Mesothelial cell of epicardium (in vitro differentiated cells): ENCODE measurements at places on chromosomes 11 and 22. TPM values are rescaled to one million over a fixed set of nuclear protein-coding genes. Genes with fewer than 3 reads are reported as not detected.

APOBEC3B gene
- total RNA-seq = 4.3 to 5.1 TPM (median 4.9 TPM) in 3 replicates

DNA sequence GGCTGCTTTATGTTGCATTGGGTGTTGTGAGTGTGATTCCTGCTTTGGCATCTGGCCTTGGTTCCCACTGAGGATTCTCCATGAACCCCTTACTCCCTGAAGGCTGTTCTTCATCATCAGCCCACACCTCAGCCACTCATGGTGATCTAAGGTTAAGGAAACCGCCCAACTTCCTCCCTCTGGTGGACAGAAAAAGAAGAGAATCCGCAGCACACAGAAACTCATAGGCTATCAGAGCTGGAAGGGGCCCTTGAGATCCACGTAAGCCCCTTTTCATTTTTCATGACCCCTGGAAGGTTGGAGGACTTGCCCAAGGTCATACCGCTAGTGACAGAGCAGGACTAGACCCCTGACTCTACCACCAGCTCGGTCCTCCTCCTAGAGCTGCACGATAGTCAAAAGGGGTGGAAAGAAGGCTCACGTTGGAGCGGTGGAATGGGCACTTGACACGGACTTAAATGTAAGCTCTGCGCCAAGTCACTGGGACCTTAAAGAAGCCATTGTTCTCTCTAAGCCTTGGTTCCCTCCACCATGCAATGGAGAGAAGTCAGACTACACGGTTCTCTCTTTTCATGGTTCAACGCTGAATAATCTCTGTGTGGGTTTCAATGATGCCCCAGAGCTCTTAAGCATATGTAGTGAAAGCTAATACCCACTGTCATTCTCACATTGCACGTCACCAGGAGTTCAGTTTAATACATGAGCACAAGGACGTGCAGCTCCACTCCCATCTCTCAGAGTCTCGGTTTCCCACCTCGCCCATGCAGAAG is 83.6 kb upstream of the CRTAM start:
- H3K4me1 ChIP-seq = peaks cover 6% of the 10 kb centered on the region
- no peak for DNase-seq
- no peak overlapping the region for H3K27ac ChIP-seq
- peaks cover 6% of the 10 kb centered on the region for H3K27me3 ChIP-seq
- H3K4me3 ChIP-seq = no peak overlapping the region

PANX3 gene
- not detected in 3 replicates for total RNA-seq

CRYBB3 gene
- 0.27 to 0.54 TPM (median 0.31 TPM) in 3 replicates for total RNA-seq

GRCh38 chr11:77783025-77783424 is 37.5 kb downstream of the RSF1 start:
- no peak overlapping the region for H3K27ac ChIP-seq
- DNase-seq = no peak
- peaks cover 3% of the 10 kb centered on the region for H3K36me3 ChIP-seq
- no peaks in the 10 kb centered on the region for H3K27me3 ChIP-seq
- peaks cover 8% of the 10 kb centered on the region for H3K4me1 ChIP-seq

TP53AIP1 gene
- total RNA-seq = 0.45 to 0.68 TPM (median 0.47 TPM) in 3 replicates

PLAAT4 gene
- 1.2 to 1.9 TPM (median 1.7 TPM) in 3 replicates for total RNA-seq

DNA sequence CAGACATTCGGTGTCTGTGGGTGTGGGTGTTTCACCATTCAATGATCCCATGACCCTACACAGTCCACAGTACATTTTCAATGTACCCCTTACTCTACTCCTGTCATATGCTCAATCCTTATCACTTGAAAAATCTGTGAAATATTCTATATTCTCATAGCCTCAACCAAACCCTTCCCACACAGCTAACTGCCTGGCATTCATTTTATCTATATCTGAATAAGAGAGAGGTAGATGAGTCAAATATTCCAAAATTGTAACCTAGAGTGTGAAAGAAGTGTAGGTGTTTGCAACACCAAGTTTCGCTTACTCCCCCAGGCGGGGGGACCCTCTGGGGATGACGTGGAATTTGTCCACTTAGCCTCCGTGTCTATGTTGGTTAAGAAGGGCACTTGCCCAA is 354.8 kb downstream of the ETS1 start:
- no peak for DNase-seq
- H3K36me3 ChIP-seq = no peaks in the 10 kb centered on the region
- peaks cover 22% of the 10 kb centered on the region for H3K4me1 ChIP-seq
- H3K27ac ChIP-seq = no peak overlapping the region
- no peaks in the 10 kb centered on the region for H3K27me3 ChIP-seq

DNA sequence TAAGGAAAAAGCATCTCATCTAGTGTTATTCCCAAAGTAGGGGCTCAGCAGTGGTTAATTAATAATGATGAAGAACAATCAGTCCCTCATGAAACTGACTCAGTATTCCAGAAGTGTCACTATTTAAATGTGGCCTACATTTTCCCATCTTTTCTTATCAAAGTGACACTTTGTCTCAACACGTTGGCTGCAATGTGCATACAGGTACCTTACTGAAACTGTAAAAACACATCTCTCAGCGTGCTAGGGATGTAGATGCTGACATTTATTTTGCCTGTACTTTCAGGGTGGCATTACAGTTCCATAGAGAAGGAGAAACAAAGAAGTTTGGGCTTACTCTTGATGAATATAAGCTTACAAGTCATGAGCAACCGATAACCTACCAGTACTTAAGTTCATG is 58.3 kb upstream of the FAT3 start:
- H3K27me3 ChIP-seq = no peaks in the 10 kb centered on the region
- H3K27ac ChIP-seq = no peak overlapping the region
- H3K36me3 ChIP-seq = peaks cover 3% of the 10 kb centered on the region
- no peak for DNase-seq
- H3K4me1 ChIP-seq = no peaks in the 10 kb centered on the region
